NCI-H2171 (cell line): ENCODE measurements at places on chromosomes 2 and 18.

GRCh38 chr2:159561786-159562185, 54.6 kb downstream of the BAZ2B start:
- DNase-seq: no peak

DNA sequence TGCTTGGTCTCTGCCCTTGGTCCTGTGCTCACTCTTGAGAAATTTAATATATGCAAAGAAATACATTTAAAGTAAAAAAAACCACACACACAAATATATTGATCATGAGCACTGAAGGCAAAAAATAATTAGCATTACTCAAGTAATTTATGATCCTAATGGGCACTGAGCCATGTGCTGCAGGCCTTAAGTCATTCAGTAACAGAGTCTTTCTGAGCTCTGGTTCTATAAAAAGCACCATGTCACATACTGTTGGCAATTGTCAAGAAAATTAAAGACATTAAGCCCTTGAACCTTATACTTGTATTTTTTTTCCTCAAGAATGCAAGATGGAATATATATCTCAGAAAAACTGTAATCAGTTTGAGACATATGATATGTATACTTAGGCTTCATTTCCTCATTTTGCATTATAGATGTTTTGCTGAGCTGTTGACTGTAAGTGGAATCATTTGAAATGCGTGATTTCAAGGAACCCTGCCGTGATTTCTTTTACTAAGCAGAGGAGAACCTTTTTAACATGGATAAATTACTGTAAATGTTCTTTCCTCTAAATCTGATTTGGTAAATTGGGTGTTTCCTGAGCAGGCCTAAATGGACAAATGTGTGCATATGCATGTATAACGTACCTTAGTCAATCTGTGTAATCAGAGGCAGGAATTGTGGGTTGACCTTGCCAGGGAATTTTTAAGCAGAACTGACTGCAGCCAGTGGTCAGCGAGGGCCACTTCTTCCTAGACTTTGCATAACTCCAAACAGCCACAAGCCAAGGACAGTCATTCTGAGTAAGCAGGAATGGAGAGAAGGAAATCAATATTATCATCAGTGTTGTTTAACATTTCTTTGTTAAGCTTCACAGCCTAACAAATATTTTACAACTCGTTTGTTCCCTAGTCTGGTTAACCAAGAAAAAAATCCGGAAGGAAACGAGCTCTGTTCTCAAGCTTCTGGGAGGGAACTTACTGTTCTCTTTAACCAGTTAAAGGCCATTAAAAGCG, 191.5 kb upstream of the ATP5MC3 start:
- DNase-seq: no peak

DNA sequence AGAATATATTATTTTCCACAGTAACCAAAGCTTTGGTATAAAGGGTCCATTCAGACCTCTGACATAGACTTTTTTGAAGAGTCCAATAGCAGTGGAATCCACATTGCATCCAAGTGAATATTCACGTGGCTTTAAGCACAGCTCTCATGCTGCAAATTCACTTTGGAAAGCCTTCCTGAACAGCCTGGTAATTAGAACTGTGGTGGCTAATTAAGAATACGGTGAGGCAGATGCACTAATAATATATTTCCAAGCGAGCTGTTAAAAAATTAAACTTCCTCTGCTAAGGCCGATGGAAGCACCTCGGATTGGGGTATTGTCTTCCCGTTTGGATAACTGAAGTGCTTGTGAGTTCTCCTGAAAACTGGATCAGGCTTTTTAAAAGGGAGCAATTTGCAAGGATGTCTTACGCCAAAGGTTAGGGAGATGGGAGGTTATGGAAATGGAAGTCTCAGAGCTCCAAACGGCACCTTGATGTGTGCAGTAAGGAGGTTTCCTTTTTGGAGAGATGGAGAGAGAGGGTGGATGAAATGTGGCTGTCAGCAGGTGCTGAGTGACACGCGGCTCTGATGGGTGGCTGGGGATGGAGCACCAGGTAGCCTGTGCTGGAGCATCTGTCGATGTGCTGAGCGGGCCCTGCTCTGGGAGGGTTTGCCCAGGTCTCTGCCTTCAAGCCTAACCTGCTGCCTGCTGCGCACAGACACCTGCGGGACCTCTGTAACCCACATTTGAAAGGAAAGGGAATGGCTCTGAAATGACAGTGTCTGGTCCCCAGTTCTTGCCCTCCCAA, 37.5 kb downstream of the CABLES1 start:
- no peak for DNase-seq

DNA sequence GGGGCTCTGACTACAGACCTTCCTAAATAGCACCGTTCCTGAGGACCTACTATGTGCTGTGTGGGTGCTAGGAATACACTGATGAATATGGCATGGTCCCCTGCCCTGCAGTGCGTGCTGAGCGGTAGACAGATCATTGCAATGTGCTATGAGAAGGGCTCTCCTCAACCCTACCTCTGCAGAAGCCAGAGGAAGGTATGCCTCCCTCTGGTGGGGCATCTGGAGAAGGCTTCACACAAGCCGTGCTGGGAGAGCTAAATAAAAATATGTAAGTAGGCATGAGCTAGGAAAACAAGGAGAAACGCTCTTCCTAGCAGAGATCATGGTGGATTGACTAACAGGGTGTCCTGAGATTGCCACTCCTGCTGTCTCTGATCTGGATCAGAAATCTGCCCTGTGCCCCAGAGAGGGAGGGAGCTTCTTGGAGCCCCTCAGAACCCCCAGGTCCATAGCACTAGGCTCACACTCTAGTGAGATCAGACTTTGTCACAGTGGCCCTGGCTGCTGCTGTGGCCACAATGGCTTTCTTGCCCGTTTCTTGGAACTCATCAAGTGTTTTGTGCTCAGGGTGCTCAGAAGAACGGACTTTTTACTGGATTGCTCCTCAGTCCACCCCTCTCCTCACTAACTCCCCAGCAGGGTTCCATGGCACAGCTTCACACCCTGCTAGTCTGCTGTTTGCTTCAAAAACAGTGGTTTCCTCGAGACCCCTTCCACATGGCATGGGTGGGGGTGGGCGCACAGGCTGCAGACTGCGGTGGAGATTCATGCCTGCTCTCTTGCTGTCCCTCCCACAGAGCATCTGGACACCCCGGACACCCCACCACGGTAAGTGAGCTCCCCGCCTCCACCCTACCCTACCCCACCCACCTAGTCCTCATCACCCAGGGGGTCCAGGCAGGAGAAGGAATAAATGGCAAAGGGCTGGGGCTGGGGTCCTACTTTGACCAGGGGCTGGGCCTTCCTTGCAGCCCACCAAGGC, 14.2 kb downstream of the SIGLEC15 start:
- peak; percentile 30 for DNase-seq

DNA sequence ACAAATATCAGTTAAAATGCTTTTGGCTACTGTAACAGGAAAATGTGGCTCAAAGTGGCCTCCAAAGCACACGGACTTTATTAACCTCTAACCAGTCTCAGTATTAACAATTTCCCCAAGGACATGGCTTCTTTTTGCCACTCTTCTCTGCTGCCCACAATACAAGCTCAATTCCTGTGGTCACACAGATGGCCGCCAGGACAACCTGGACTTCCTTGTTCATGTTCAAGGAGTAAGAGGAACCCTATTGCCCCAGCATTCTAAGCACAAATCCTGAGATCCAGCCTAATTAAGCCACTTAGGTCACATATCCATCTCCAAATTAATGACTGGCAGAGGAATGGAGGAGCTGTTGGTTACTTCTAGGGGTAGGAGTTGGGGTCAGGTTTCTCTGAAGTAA, 38.2 kb downstream of the AOX1 start:
- no peak for DNase-seq

- DNase-seq: no peak
These were observed 37.9 kb downstream of the EHD3 start for GRCh38 chr2:31271851-31272267.

GRCh38 chr2:106886916-106887758, 1.2 kb upstream of the ST6GAL2 start:
- peak; percentile 83 for DNase-seq

DNA sequence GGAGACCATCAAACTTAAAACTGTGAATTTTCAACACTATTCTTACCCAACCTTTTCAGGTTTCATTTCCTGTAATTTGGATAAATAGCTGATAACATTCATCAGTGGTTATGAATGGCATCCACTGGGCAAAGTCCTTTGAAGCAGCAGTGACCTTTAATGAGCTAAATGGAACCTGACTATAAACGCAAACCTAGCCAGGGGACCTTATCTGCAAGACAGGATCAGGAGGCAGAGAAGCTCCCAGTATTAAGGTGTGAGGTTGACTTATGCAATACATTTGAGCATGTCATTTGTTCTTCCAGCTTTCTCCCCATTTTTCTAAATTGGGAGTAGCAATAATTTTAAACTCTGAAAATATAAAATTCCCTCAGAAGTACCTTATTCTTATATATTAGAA, 38.4 kb downstream of the CREG2 start:
- DNase-seq: no peak

DNA sequence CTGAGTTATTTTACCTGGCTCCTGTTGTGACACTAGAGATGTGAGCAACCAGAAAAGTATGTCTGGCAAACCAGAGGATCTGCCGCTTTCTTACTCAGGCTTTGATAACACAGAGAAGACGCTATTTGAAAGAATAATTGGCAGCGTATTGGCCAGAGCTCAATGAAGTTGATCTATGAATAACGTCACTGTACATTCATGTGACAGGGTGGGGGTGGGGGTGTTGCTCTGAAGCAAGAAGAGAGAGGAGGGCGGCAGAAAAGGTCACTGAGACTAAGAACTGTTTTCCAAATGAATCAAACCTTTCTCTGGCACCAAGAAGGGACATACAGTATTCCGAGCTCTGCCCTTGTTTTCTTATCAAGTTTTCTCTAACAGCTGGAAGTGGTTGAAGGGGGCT, 1.7 kb upstream of the ONECUT2 start:
- no peak for DNase-seq

- DNase-seq: no peak
These were observed 43.8 kb upstream of the SCN9A start for GRCh38 chr2:166419616-166419934.

DNA sequence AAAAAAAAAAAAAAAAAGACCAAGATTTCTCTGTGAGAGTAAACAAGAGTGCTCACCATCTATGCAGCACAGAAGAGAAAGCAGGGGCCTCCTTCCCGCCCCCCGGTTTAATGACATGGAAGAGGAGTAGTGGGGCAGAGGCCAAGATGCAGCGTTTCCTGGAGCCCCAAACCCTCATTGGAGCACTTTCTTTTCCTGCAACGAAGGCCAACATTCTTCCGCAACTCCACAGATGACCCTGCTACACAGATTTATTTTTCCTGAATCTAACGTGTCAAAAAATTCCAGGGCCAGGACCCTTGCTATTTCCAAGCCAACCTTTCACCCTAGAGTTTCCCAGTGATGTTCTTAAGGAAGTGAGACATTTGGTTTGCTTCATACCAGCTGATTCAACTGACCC, 189.6 kb downstream of the MIB1 start:
- no peak for DNase-seq

GRCh38 chr2:179446476-179447141, 182.0 kb upstream of the SESTD1 start:
- no peak for DNase-seq

DNA sequence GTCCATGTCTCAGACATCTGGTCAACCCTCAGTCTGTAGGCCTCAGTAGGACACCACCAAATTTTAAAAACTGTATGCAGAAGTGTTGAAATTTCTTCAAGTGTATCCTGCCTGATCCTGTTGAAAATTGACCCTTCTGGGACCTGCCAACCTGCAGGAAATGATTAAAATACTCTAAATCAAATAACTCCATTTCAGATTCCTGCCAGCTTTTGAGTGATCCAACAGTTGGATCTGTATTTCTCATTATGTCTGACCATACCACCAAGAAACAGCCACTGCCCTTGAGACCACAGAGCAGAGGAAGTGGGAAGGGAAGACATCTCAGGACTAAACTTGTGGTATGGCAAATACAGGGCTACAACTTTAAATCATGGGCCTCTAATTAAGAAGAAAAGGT, 113.4 kb downstream of the ANTXR1 start:
- DNase-seq: no peak

- DNase-seq: no peak
These were observed 8.8 kb upstream of the GPR148 start for GRCh38 chr2:130720036-130720435.

- DNase-seq: no peak
These were observed 7.1 kb downstream of the PKDCC start for GRCh38 chr2:42054714-42055430.

DNA sequence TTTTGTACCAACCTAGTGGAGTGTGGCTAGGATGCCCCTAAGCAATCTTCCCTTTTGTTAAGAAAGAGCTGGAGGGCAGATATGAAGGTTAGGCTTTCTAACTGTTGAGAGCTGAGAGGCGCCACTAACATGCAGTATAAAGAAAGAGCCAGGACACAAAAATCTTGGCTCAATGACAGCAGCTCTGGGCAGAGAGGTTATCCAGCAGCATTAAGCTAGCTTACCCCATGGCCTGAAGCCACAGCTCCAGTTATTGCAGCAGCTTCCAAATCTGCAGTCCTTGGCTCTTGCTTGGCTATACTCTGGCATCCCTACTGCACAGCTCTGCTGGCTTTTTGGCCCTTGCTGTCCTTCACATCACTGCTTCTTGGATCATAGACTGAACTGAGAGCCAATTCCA, 213.4 kb downstream of the GPD2 start:
- DNase-seq: no peak

- no peak for DNase-seq
These were observed 21.4 kb downstream of the AP1S3 start for GRCh38 chr2:223815884-223816570.

DNA sequence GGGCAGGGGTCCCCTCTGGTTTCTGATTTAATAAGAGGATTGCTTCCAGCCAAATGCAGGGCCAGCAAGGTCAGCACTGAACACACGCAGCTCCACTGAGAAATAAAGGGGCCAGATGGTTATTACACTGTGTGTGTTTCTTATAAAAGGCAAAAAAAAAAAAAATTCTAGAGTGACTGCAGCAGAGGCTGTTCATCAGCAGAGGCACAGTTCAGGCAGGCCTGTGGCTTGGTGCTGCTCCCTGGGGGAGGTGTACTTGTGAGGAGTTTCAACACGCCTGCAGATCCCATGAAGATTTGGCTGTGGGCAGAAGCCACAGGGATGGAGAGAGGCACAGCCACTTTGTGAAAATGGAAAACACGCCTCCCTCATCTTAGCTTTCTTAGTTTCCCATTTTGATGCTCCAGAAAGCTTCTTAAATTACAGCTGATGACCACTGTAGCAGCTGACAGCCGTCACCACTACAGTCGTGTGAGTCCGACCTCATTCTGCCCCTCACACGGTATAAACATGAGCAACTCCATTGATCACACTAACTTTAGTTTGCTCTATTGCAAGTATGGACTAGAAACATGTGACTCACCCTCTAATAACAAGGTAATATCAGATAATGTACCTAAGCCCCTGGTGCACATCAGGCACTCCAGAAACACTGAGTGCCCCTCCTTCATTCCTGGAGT, 726.5 kb upstream of the RAB6C start:
- peak; percentile 80 for DNase-seq

DNA sequence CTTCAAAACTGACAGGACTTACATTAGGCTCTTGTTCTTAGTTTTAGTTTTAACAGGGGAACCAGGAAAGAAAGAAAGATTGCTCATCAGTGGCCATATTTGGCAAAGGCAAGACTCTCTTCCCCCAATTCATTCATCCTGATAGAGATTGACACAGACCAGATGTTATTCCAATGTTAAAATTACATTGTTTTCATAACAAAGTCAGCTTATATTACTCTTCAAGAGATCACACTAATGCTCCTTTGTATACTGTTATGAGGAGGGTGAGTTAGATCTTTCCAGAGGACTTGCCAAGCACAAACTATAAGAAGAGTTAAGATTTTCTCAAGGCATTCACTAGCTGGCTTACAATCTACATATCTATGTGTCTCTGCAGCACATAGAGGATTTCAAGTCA, 252.1 kb downstream of the SLC8A1 start:
- DNase-seq: no peak
